Stimulated activated naive CD8-positive, alpha-beta T cell treated with anti-CD3 and anti-CD28 coated beads, Interleukin-15, amount 100 ng/mL, for 72 hours (primary cell): ENCODE measurements at places on chromosomes 3 and 15.
A peak's percentile ranks its signal among the peaks of the same experiment; 100 is the strongest.

GRCh38 chr3:117480972-117481371, 771.4 kb downstream of the TUSC7 start:
- no peak for DNase-seq

DNA sequence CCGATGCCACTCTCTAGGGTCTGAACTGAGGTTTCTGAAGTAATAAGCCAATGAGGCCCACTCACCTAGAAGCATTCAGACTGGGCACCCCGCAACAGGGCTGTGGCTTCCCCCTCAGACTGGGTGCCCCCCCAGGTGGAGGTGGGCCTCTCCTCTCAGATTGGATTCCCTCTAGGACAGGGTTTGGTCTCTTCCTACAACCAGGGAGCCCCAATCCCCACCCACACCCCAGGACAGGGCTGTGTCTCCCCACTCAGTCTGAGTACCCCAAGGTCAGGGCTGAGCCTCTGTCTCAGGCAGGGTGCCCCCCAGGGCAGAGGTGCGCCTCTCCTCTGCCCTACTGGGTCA, 27.7 kb downstream of the PTH1R start:
- DNase-seq: no peak

GRCh38 chr3:182412066-182412465, 381.2 kb upstream of the ATP11B start:
- DNase-seq: no peak

DNA sequence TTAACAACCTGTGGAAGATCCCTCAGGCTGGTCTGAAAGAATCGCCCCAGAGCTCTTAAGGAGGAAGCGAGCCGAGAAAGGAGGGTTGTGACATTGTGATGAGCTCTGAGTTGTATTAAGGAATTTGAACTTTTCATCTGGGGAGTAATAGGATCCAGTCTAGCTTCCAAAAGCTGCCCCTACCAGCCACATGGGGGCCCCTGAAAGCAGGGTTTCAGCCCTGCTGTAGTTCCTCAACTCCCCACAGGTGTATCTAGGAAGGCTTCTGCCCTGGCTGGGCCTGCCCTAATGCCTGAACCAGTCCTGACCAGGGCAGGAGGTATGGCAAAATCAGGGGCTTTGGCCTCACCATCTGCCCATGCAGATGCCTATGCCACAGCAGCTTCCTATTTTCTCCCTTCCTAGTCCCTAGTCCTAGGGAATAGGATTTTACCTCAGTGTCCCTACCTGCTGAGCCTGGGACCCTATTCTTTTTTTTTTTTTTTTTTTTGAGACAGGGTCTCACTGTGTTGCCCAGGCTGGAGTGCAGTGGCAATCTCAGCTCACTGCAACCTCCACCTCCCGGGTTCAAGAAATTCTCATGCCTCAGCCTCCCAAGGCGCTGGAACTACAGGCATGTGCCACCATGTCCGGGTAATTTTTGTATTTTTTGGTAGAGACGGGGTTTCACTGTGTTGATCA, 5.0 kb upstream of the AP3S2 start:
- DNase-seq: peak; percentile 59

GRCh38 chr3:146832857-146833458, 227.8 kb upstream of the PLSCR5 start:
- DNase-seq: no peak

DNA sequence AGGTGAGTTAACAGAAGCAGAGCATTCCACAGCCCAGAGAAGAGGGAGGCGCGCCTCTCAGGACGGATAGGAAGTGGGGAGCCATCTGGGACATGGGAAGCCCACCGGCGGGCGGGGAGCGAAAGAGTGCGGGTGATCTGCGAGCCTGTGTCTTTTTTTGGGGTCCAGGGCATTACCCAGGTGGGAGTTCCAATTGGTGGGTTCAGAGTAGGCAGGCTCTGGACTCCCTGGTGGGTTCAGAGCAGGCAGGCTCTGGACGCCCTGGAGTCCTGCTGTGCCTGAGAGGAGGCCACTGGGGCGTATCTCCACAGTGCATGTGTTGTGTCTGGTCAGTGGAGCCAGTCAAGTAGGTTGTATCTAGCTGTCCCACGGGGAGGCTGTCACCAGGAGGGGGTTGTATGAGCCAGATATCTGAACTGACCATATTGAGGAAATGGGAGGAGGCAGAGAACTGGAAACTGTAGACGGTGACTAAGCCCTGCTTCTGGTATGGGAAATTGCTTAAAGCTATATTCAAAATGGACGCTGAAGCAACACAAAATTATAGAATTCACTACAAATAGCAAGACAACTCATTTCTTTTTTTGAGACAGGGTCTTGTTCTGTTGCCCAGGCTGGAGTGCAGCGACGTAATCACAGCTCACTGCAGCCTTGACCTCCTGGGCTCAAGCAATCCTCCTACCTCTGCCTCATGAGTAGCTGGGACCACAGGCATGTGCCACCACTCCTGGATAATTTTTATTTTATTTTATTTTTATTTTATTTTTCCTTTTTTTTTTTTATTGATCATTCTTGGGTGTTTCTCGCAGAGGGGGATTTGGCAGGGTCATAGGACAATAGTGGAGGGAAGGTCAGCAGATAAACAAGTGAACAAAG, 34.5 kb upstream of the CHST2 start:
- DNase-seq: no peak

- peak; percentile 86 for DNase-seq
These were observed 683 bp upstream of the UNC45A start for GRCh38 chr15:90934256-90934948.

- DNase-seq: no peak
These were observed 26.4 kb downstream of the HACD3 start for GRCh38 chr15:65556622-65557021.

- no peak for DNase-seq
These were observed 231.8 kb downstream of the ROBO2 start for GRCh38 chr3:77271711-77272110.

- no peak for DNase-seq
These were observed 14.7 kb upstream of the LRRFIP2 start for GRCh38 chr3:37189109-37189508.

DNA sequence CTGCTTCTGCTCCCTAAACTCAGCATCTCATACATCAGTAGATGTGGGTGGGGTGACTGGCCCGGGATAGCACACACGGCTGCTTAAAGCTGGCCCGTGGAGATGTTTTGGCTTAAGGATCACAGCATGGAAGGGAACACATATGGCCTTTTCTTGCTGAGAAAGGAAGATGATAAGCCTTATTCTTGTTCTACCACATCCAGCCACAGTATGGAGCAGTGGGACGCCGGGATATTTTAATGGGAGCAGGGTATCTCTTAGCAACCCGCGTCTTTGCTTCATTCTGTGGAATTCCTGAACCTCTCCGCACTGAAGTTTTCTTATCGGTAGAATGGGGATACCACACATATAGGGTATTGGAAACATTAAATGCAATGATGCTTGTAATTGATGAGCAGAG, 94.1 kb upstream of the PROK2 start:
- no peak for DNase-seq

DNA sequence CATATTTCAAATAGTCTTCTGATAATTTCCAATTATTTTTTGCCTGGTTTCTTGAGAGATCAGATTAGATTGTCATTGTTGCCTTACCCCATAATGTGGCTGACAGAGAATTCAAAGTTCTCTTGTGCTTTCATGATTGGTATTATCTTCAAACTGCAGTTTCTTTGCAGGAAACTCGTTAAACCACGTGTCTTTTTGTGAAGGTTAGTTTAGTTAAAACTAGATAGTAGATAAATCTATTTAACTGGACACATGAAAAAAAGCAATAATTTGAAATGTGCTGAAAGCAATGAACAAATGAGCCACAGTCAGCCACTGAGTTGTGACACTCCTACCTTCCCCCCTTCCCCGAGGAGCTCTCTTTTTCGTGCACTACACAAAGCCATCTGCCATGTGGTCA, 327.5 kb upstream of the UMPS start:
- DNase-seq: no peak

- no peak for DNase-seq
These were observed 261.4 kb downstream of the TJP1 start for GRCh38 chr15:29560896-29561295.

DNA sequence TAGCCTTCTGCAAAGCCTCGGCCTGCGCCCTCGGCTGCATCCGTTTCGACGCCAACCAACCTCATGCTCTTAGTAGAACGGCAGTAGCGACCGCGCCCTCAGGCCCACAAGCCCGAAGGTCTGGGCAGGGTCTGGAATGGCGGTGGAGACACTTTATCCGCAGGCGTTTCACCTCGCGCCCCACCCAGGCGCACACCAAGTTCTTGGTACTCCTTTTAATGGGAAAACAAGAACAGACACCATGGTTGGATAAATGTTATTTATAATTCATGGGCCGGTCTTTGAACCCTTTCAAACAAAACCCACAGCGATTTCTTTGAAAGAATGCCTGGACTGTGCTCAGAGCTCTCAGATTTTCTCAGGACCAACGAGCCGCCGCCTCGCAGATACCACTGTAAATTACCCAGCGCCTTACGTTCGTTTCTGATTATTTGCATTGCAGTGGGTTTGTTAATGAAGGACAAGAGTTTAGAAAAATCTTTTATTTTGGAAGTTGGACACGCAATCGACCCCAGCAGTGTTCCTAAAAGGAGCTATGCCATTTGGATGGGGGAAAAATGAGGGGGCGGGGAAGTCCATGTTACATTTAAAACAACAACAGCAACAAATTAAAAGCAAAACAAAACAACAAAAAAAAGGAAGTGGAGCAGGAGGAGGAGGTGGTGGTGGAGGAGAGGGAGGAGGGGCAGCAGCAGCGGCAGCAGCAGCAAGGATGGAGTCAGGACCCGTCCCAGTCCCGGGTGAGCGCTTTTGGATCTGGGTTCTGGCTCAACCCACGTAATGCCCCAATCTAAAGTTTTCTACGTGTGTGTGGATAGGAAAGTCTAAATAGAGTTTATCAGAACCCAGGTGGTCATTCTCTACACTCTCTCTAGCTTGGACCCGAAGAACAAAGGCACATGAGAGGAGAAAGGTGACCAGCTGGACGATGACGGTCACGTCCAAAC, 993 bp upstream of the ISL2 start:
- peak; percentile 21 for DNase-seq

DNA sequence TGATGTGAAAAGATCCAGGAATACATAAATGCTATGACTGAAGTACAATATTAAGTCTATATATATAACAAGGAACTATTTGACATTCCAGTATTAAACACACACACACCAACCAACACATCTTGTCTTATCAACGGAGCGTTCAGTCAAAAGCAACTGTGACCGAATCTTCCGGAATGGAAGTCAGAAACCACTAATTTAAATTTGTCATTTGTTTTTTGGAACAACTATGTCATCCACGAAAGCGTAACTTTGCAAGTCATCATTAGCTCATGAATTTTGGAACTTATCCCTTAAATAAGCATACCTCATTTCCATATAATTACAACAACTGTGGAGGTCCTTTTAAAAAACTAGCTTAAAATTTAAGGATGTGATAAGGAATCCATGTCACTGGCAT, 5.0 kb downstream of the ZNF385D start:
- no peak for DNase-seq

DNA sequence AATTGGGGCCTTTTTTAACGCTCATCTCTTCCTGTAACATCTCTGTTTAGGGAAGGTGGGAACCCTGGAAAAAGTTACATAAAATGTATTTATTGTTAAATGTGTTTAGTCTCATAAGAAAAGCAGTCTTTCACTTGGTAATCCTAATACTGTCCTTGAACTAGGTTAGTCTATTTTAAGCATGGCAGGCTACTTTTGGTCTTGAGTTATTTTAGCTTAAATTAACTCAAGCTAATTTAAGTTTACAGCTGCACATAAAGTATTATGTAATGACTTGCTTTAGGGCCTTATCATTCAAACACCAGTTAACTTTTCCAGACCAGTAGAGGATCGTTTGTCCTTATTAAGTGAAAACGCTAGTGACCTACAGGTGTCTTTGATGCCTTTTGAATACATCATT, 63.2 kb downstream of the DCUN1D1 start:
- DNase-seq: no peak

GRCh38 chr15:47570451-47570850, 146.9 kb upstream of the SEMA6D start:
- DNase-seq: no peak

DNA sequence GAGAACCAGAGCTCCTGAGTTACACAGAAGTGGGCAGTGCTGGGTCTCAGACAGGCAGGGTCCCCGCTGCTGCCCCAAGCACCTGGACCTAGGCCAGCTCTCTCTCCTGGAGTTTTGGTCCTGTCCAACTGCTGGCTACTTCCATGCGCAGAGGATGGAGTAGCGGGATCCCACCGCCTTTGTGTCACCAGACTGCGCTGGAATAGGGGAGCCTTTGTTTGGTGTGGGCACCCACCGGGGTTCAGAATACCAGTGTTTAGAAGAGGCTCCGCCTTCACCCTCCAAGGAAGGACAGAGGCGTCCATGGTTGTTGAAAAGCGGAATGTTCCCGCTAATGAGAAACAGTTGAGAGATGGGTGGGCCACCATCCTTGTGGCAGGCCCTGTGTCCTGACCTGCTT, 154.4 kb downstream of the DNAJB8 start:
- DNase-seq: no peak

- DNase-seq: no peak
These were observed 124.0 kb downstream of the NTRK3 start for GRCh38 chr15:88132499-88132898.

GRCh38 chr3:137509354-137510045, 254.6 kb upstream of the SOX14 start:
- no peak for DNase-seq

- no peak for DNase-seq
These were observed 362.7 kb upstream of the SUCLG2 start for GRCh38 chr3:68017069-68017468.

GRCh38 chr3:120713262-120713661, 29.1 kb downstream of the RABL3 start:
- DNase-seq: no peak

- DNase-seq: no peak
These were observed 22.0 kb downstream of the RBP2 start for GRCh38 chr3:139454346-139454745.

- DNase-seq: no peak
These were observed 12.7 kb upstream of the MINDY4B start for GRCh38 chr3:150917951-150918350.

GRCh38 chr3:33732394-33732793, 14.3 kb upstream of the CLASP2 start:
- DNase-seq: no peak

DNA sequence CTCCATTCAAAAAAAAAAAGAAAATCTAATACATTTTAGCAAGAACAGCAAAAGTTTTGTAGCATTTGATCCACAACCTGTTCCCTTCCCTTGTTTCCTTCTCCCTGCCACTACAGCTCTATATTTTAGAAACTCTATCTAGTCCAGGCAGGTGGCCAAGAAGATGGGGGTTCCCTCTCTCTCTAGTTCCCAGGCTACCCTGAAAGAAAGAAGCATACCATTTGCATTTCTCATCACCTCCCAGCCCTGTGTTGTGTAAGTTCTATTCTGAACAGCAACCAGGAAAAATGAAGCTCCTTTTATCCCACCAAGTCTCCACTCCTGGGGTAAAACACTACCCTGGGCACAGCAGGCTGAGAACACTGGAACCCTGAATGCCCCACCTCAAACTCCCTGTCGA, 100.0 kb downstream of the PCCB start:
- DNase-seq: no peak
